ENCODE measurements at places on chromosomes 6 and 20.

GRCh38 chr6:84825461-84825860 is 61.1 kb upstream of the TBX18 start:
- no peak for DNase-seq

GRCh38 chr6:86657192-86657591 is 280.1 kb upstream of the HTR1E start:
- no peak for DNase-seq

DNA sequence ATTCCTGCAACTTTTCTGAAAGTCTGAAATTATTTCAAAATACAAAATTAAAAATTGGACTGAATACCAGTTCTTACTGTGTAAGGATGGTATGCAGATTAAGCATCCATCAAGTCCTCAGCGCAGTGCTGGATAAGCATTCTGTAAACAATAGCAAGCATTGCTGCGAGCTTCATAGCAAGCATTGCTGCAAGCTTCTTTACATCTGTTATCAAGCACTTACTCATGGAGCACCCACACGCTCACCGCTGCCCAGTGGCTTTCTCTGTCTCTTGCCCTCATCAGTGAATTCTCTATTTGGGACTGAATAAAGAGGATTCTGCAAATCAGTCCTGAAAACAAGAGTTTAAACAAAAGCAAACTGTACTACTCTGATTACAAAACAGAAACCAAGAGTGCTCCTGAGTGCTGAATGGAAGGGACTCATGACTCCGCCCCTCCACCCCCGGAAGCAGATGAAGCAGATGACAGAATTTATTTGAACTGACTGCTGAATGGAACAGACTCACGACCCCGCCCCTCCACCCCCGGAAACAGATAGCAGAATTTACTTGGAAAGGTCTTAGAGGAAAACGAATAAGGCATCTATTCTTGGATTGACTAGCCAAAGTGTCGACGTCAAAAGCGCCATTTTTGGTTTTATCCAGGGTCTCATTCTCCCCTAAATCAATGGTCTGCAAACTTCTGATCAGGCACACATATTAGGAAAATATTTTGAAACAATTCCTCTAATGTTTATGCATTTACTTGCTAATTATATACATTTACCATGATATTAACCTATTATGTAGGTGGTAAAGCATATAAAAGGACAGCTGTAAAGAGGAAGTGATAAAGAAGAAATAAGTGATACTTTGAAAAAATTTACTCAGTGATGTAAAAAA is 22.1 kb upstream of the EYA2 start:
- no peak for DNase-seq

DNA sequence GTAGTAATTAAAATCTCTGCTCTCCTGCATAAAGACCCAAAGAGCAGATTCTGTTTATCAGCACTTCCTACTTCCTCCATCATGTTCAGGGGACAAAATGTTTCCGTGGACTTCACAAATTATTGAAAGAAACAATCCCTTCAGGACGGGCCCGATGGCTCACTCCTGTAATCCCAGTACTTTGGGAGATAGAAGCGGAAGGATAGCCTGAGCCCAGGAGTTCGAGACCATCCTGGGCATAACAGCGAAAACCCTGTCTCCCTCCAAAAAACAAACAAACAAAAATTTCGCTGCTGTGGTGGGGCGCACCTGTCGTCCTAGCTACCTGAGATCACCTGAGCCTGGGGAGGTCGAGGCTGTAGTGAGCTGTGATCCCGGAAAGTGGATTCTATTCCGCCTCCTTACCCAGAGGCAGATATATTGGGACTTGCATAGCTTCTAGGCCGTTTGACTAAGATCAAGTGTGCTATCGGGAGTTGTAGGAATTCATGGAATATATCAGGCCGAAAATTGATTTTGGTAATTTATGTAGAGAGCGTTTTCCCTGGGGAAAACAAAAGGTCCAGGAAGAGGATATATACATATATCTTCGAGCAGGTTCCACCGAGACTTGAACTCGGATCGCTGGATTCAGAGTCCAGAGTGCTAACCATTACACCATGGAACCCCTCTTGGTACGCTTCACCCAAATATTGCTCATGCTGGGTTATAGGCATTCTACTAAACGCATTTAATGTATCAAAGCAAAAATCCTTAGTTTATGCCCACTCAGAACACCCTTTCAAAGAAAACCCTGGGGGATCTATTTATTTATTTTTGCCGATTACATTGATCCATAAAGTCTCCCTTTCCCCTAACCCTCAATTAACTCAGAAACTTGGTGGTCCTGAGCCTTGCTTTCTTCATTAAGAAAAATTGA is 74.5 kb upstream of the ZNF184 start:
- no peak for DNase-seq

- DNase-seq = no peak
Observed at GRCh38 chr20:25006431-25007167, 14.0 kb upstream of the APMAP start.

DNA sequence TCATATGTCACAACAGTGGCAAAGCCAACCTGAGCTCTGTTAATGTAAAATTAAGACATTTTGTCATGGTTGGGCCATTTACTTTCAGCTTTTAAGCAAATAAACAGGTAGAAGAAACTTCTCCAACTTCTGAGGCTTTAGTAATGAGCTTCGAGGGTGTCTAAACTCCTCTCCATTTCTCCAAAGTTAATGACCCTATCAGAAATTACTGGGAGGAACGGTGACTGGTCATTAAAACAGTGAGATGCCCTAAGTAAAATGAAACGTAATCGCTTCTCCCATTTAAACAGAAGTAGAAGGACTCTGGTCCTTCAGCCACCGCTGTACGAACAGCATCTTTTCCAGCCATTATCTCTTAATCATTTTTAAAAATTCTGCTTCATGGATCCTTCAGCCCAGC is 986.9 kb upstream of the MANEA start:
- DNase-seq = no peak

- DNase-seq = no peak
Observed at GRCh38 chr6:1389369-1390132, at the start of gene FOXF2. Gene FOXF2, plus strand, starts transcription at chr6:1389576. Its CDS starts 372 bp downstream, at chr6:1389948.

- DNase-seq = no peak
Observed at GRCh38 chr6:125831659-125832058, 40.9 kb downstream of the NCOA7 start.

DNA sequence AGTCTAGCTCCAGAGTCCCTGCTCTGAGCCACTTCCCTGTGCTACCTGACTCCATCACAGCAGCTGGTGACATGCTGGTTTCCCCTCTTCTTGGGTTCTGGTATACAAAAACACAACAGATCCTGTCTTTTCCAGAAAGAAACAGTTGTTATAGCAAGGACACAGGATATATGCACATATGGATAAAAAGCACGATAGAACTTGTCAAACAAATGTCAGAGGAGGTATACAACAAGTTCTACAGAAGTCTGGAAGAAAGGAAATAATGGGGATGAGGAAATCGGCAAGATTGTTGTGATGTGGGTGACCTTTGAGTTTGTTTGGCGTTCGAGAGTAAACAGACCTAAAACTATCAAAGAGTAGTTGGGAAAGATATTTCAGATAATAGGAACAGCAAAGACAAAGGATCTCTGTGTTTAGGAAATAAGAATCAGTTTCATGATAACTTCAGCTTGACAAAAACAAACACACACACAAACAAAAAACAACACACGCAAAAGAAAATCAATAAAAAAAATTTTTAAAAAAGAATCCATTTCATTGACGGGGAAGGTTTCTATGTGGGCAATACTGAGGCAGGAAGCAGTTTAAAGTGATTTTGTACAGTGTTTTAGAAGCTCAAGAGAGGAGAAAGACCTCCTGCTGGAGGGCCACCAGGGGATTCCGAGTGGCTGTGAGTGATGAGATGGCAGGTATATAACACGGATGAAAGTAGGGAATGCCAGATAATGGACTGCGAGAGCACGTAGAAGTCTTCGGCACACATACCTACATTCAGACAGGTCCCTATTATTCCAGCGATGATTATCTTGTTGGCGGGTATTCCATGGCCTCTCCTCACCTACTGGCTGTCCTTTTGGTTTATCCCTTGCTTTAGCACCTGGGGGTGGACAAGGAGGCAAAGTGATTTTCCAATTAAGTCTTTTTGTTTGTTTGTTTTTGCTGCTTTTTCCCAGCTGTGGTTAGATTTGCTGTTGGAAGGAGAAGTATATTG is 174.9 kb downstream of the HS3ST5 start:
- DNase-seq = no peak

DNA sequence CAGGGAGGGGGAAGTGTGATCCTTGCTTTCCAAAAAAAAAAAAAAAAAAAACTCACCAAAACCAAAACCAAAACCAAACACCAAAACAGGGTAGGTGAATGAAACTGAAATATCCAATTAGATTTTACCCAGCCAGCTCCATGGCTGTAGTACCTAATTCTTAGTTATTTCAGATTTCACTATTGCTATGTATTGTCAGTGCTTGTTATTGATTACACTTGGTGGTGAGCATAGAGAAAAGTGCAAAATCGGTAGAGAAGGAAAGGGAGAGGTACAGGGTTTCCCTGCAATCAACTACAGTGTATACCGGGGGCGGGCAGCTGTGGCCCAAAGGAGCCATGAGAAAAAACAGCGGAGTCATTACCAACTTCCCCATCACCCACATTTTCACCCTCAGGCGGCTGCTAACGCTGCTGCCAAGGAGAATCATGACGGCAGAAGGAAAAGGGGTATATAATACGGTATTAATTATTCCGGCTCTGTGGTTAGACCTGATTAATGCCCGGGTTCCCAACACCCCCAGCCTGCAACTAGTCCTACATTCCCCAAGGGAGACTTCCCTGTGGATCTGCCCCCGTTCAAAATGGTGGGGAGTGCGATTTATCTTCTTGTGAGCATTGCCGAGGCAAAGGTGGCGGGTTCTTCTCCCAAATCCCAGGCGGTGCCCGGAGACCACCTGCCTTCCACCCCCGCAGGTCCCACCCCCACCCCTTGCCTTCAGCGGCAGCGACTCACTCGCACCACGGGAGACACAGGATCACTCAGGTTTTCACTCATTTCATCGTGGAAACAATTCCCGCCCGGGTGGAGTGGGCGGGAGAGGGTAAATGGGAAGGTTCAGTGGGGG is at the start of gene C6orf62:
TSS of gene C6orf62 (minus strand) at position 30 of the 847 bp plus-strand sequence. CDS start 486 bp downstream, outside the sequence.
- DNase-seq = peak; percentile 40

GRCh38 chr20:44068316-44069201 is 118.4 kb downstream of the JPH2 start:
- DNase-seq = no peak

- no peak for DNase-seq
Observed at GRCh38 chr20:47354714-47355488, 1.6 kb downstream of the ZMYND8 start.

- DNase-seq = peak; percentile 49
Observed at GRCh38 chr20:51480507-51481270, 61.8 kb downstream of the NFATC2 start.

GRCh38 chr20:19320005-19320404 is 107.6 kb downstream of the SLC24A3 start:
- no peak for DNase-seq

DNA sequence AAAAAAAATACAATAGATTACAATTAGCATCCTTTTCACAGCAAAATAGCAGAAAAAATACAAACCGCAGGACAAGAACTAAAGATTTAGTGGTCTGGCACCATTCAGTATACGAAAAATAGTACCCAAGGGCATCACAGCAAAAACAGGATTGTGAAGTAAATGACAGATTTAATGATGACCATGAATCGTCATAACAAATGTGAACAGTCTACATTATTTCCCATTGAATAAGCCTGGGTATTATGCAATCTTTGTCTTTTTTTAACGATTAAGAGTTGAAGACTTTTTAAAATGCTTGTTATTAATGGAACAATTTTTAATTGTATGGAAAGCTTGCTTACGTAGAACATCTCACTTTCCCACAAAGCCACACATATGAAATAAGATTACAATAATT is 432.8 kb downstream of the PKHD1 start:
- DNase-seq = no peak

GRCh38 chr6:30887901-30888815 is 3.8 kb downstream of the DDR1 start:
- DNase-seq = no peak

GRCh38 chr6:12138381-12138780 is 126.3 kb downstream of the HIVEP1 start:
- DNase-seq = no peak

DNA sequence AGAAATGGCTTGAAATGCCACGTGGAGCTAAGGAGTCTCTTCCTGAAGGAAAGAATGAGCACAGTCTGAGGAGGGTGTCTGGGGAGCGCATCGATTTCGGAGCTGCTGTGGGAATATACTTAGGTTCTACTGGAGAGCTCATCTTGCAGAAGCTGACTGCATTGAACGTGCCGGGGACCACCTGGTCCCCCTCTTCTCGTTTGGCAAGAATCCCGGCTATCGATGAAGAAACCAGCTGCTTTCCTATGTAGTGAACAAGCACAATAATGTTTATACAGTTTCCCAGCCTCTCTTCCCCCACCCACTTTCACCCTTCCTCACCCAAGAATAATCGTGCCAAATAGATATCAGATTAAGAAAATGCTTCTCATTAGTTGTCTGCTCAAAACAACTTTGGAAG is 242.5 kb downstream of the PACRG start:
- DNase-seq = no peak

DNA sequence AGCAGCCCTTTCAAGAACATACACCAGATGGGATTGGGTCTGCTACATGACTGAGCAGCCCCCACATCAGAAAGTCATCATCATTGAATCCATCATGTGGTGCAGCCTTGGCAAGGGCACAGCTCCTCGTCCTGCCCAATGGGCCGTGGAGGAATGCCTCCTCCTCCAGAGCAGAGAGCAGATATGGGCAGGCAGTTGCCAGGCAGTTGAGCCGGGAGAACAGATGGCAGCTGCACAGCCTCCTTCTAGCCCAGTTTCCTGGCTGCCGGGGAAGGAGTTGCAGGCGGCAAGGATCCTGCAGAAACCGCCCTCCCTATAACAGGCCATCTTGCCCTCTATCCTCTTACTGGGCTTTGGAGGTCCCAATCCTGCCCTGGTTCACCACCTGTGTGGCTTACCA is 11.9 kb upstream of the ZFAND3 start:
- DNase-seq = no peak

- no peak for DNase-seq
Observed at GRCh38 chr6:124490122-124490521, 472.1 kb upstream of the RNF217 start.

- no peak for DNase-seq
Observed at GRCh38 chr6:84061613-84062398, 28.2 kb downstream of the MRAP2 start.

Data from activated CD4-positive, alpha-beta T cell treated with anti-CD3 and anti-CD28 coated beads, Interleukin-2, amount 50 U/mL, for 4 hours (primary cell).